ENCODE measurements at places on chromosomes 5 and 9.

GRCh38 chr5:175735701-175736100 is 77.8 kb downstream of the HRH2 start:
- DNase-seq = no peak
- no peaks in the 10 kb centered on the region for H3K36me3 ChIP-seq
- peaks cover 77% of the 10 kb centered on the region for H3K27me3 ChIP-seq
- no peak overlapping the region for H3K4me3 ChIP-seq
- H3K27ac ChIP-seq = no peak overlapping the region

DNA sequence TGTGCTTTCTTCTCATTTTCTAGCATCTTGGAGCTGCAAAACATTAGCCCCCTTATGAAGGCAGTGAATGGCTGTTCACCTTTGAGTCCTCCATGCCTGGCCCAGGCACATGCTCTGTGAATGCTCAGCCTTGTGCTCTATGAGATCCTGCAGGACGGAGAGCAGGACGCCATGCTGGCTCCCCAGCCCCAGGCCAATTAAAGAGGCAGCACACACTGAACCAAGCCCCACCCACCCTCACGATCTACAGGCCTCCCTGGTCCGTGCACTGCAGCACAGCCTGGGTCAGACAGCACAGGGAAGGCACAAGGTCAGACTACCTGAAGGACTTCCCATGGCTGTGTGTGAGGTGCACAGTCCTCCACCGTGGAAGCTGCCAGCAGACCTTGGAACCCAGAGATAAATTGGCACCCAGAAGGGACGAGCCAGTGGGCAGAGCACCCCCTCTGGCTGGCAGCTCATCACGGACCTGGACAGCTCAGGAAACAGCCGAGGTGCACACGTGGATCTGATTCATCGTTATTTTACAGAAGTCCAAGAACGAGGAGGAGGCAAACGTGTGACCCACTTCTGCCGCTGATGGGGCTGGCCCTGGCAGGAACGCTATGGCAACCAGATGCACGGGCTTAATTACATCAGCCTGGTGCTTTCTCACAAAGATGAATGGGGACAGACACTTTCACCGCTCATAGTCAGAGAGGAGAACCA is 59.5 kb downstream of the OLFM1 start:
- no peaks in the 10 kb centered on the region for H3K4me1 ChIP-seq
- H3K4me3 ChIP-seq = no peak overlapping the region
- no peaks in the 10 kb centered on the region for H3K36me3 ChIP-seq
- peaks cover 22% of the 10 kb centered on the region for H3K27me3 ChIP-seq
- no peak overlapping the region for H3K27ac ChIP-seq

DNA sequence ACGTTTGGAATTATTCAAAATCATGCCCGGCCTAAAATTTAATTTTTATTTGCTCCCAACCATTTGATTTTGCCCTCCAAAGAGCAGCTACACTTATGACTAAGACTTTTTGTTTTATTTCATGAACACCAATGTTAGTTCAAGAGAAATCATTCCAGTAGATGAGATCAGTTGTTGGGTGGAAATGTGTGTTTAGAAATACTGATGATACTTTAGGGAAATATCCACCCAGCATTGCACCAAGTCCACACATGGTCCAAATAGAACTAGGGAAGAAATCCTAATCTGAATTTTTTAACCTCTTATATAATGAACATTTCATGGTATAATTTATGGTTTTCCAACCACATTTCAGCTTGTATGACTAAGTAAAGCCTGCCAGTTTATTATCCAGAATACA is 28.3 kb upstream of the GOLPH3 start:
- H3K4me1 ChIP-seq = no peaks in the 10 kb centered on the region
- no peak overlapping the region for H3K27ac ChIP-seq
- no peak for DNase-seq
- no peak overlapping the region for H3K4me3 ChIP-seq
- peaks cover 55% of the 10 kb centered on the region for H3K27me3 ChIP-seq

GRCh38 chr5:109900911-109901627 is 211.3 kb downstream of the MAN2A1 start:
- H3K36me3 ChIP-seq = no peaks in the 10 kb centered on the region
- H3K4me1 ChIP-seq = no peaks in the 10 kb centered on the region
- H3K27ac ChIP-seq = no peak overlapping the region
- H3K4me3 ChIP-seq = no peak overlapping the region
- DNase-seq = no peak
